HFF-Myc (cell line): ENCODE measurements at places on chromosomes 11 and 22.

DNA sequence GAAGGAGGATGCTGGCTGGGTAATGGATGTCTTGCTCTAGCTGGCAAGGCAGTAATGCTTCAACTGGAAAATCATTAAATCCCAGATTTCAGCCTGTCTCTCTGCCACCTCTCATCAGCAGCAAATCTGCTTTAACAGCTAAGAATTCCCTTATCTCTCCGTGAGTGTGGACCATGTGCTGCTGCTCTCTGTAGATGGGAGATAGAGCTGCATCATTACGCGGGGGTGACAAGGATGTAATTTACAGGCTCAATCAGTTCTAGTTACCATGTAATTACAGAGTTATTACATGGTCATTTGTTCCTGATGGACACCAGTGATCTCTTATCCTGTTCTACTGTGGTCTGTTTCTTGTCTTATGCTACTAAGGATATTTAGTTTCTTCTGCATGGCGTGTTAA lies 665.4 kb downstream of the NTM start:
- DNase-seq = no peak

- no peak for DNase-seq
These were observed 52.9 kb downstream of the SYTL2 start for GRCh38 chr11:85758026-85758425.

DNA sequence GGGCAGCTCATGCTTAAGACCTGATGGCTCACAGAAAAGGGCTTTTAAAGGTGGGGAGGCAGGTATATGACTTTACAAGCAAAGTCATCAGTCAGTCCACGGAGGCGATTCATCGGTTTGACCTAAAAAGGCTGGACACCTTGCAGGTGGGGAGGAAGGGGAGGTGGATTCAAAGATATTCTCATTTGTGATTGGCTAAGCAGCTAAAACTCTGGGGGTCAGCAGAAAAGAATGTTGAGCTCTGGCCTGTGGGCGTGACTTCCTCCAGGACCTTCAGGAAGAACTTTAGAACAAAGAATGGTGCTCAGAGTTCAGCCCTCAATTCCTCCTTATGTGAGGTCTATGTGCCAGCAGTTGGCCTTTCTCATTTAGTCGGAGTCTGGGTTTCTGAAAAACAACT lies 78.3 kb upstream of the LMO1 start:
- DNase-seq = no peak

DNA sequence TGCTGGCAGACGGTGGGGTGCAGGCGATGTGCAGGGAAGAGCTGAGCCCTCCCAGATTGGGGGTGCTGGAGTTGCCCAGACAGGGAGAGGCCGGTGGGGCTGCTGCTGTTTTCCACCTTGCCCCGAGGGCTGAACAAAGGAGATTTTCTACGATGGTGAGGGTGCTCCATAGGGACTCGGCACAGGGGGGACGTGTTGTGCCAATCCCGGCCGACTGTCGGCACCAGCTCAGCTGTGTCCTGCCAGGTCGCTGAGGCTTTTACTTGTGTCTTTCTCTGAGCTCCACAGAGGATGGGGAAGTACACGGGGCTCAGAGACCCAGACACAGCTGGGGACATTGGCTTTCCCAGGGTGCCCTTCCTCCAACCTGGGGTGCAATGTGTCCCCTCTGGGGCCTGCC lies 816.8 kb downstream of the BRD1 start:
- DNase-seq = no peak

GRCh38 chr11:99742501-99742900 lies 721.8 kb downstream of the CNTN5 start:
- no peak for DNase-seq

DNA sequence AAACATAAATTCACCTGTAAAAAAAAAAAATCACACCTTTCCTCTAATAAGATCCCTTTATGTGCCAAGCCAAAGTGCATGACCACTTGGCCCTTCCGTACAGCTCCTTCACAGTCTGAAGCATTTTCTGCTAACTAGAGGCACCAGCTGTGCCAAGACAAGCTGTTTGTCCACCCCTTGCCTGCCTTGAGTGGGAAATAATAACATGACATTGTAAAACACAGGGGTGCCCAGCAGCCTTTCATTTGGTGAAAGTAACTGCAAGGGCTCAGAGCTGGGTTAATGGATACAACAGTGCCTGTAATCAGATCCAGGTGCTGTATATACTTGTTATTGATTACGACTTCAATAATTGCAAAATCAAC lies 59.2 kb downstream of the DDIAS start:
- no peak for DNase-seq

GRCh38 chr11:35236667-35237003 lies 97.7 kb downstream of the CD44 start:
- DNase-seq = no peak

- no peak for DNase-seq
These were observed 52.4 kb downstream of the LGR4 start for GRCh38 chr11:27420217-27420616.

- no peak for DNase-seq
These were observed 528 bp downstream of the WEE1 start for GRCh38 chr11:9573775-9574621.
